GM23248 (cell line): ENCODE measurements at places on chromosomes 12 and 14.

DNA sequence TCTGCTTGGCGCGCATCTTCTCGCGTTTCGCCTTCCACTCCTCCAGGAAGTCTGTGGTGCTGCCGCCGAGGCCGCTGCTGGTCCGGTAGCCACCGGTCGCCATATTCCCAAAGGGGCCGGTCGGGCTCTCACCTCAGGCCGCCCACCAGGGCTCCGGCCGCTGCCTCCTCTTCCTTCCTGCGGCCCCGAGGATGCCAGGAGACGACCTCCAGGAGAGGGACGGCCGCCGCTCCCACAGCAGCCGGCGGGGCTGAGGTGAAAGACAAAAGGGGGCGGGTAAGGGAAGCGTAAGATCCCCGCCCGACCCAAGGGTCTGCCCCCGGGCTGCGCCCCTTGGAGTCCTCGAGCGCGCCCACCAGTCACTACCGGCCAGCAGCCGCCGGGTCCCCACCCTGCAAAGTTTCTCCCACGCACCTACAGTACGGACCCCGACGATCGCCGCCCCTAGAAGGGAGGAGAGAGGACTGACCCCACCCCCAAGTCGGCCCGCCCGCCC, 574 bp downstream of the PAWR start:
- DNase-seq, result peak; percentile 66

GRCh38 chr12:49702676-49703215, 4.5 kb downstream of the FMNL3 start:
- DNase-seq, result no peak

- peak; percentile 58 for DNase-seq
These were observed 27.5 kb upstream of the OR6J1 start for GRCh38 chr14:22671622-22672021.

- no peak for DNase-seq
These were observed 11.5 kb upstream of the RASSF3 start for GRCh38 chr12:64598831-64599230.

DNA sequence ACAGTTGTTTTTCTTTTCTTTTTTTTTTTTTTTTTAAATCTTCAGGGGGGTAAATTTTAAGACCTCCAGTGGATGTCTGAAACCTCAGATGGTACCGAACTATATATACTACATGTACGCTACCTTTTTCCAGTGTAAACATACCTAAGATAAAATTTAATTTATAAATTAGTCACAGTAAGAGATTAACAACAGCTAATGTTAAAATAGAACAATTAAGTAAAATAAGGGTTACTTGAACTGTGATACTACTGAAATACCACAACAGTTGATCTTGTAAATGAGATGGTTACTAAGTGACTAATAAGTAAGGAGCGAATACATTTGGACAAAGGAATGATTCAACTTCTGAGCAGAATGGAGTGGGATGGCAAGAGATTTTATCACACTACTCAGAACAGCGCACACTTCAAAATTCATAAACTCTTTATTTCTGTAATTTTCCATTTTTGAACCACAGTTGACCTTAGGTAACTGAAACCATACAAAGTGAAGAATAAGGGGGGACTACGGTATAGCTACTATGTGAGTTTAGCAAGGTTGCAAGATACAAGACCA, 80.5 kb upstream of the PCED1B start:
- DNase-seq, result peak; percentile 90

DNA sequence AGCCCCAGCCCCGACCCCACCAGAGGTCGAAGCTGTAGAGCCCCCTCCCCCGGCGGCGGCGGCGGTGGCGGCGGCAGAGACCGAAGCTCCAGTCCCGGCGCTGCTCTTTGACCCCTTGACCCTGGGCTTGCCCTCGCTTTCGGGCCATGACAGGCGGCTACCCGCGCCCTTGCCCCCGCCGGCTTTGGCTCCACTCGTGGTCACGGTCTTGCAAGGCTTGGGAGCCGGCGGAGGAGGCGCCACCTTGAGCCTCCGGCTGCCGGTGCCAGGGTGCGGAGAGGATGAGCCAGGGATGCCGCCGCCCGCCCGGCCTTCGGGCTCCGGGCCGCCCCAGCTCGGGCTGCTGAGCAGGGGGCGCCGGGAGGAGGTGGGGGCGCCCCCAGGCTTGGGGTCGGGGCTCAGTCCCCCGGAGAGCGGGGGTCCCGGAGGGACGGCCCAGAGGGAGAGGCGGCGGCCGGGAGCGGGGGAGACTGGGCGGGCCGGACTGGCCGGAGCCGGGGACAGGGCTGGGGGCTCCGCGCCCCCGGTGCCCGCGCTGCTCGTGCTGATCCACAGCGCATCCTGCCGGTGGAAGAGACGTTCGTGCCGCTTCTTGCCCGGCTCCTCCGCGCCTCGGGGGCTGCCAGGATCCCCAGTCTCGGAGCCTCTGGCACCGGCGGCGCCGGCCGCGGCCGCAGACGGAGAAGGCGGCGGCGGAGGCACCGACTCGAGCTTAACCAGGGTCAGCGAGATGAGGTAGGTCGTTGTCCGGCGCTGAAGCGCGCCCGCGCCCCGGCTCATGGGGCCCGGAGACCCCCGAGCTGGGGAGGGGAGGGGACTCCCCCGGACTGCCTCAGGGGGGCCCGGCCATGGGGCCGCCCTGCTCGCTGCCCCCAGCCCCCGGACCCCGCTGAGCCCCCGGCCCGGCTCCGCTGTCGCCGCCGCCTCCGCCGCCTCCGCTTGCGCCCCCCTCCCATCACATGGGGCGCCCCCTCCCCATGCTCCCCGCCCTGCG, 778 bp downstream of the AGAP2 start:
- peak; percentile 67 for DNase-seq

- DNase-seq, result peak; percentile 47
These were observed 475 bp upstream of the PCNX1 start for GRCh38 chr14:70906793-70907175.

GRCh38 chr12:54680374-54680773, 32.2 kb upstream of the DCD start:
- DNase-seq, result peak; percentile 17

GRCh38 chr12:42145552-42146215, 1.0 kb upstream of the GXYLT1 start:
- DNase-seq, result no peak

GRCh38 chr14:56205881-56206280, 87.7 kb downstream of the PELI2 start:
- no peak for DNase-seq

- DNase-seq, result no peak
These were observed 104.0 kb downstream of the CCDC91 start for GRCh38 chr12:28294300-28294699.

GRCh38 chr12:83843541-83843940, 1069.1 kb downstream of the SLC6A15 start:
- no peak for DNase-seq

DNA sequence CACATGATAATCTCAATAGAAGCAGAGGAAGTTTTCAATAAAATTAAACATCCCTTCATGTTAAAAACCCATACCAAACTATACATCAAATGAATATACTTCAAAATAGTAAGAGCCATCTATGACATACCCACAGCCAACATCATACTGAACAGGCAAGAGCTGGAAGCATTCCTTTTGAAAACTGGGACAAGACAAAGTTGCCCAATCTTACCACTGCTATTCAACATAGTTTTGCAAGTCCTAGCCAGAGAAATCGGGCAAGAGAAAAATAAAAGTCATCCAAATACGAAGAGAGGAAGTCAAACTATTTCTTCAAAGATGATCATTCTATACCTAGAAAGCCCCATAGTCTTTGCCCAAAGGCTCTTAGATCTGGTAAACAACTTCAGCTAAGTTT, 454.7 kb upstream of the PRICKLE1 start:
- peak; percentile 68 for DNase-seq

DNA sequence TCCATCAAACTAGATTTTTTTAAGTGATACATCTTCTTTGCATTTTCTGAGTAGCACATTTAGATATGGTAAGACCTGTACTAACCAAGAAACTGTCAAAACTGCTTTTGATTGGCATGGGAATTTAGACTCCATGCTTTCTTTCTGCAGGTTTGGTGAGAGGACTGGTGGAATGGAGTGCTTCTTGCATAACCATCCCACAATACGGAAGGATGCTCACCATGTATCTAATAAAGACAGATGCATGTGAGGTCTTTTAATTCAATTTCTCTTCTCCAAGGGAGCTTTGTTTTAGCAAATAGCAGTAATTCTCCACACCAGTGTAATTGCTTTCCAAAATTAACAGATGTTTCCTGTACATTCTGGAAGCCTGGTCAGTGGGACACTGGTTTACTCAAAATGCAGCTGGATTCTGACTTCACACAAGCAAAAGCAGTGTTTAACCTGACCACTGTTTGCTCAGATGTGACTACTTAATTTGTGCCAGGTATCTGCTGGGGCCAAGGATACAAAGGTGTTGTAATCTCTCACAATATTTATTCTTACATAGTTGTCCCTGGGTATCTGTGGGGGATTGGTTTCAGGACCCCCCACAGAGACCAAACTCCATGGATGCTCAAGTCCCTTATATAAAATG, 26.1 kb downstream of the FGD6 start:
- no peak for DNase-seq

- peak; percentile 22 for DNase-seq
These were observed 19.3 kb downstream of the MMAB start for GRCh38 chr12:109553906-109554500.

- peak; percentile 92 for DNase-seq
These were observed 22.7 kb upstream of the EID3 start for GRCh38 chr12:104280717-104281458.

DNA sequence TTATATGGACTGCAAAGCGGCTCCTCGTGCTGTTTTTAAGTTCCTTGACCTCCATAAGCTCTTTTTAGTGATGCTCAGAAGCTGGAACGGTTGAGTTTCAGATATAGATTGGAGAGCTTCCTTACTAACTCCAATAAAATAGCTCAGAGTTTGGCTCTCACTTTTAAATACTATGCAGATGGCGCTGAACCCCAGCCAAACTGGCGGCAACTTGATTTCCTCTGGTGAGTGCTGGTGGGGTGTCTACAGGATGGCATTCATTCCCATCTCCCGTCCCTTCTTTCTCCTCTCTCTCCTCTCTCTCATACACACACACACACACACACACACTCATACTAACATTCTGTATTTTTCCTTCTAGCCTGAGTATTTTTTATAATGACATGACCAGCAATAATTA, 346.3 kb downstream of the ETNK1 start:
- DNase-seq, result peak; percentile 11

- DNase-seq, result peak; percentile 67
These were observed 29.4 kb downstream of the ITPR2 start for GRCh38 chr12:26803552-26803951.

DNA sequence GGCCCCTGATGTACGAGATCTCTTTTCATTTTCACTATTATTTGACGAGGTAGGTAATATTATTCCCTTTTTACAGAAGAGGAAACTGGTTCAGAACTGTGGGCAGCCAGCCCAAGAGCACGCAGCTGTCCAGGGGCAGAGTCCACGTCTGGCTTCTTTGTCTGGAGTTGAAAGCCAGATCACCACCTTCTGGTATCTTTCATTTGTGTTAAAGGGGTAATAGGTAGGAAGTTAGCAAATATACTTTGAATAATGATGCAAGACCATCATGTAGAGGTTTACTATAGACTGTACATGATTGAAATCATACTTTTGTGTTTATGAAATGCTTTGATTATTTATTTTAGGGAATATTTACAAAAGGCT, 144.1 kb upstream of the AMIGO2 start:
- DNase-seq, result no peak

- no peak for DNase-seq
These were observed 315.9 kb downstream of the NRXN3 start for GRCh38 chr14:78486081-78486480.

- no peak for DNase-seq
These were observed 185.6 kb downstream of the ALG10 start for GRCh38 chr12:34207858-34208257.

DNA sequence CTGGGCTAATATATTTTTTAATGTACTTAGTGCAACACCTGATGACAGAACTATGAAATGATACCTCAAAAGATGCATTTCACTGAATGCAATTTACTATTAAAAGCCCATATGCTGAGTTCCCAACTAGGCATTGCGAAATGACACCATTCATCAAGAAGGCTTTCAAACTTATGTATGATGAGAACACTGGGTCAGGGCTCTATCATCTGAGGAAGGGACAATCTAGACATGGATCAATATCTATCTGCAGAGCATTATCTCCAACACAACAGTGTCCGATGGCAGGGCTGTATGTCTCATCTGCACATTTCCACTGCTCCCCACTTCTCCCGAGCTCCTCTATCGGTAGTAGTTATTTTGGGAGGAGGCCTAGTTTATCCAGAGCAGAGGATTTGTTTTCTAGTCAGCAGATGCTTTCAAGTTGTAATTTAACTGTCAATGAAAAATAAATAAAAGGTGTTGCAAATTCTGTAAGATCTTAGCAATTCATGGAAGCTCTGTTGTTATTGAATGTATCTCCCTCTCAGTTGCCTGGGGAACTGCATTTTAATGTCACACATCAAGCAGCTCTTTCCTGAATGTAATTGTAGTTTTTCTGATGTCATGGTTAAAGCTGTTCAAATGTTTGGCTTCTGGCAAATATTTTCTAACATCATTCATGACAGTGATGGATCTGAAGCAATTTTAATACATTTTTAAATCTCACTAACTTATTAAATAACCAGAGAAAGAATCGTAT, 7.4 kb upstream of the GCH1 start:
- no peak for DNase-seq

GRCh38 chr12:94308612-94309011, 151.1 kb downstream of the CEP83 start:
- no peak for DNase-seq

DNA sequence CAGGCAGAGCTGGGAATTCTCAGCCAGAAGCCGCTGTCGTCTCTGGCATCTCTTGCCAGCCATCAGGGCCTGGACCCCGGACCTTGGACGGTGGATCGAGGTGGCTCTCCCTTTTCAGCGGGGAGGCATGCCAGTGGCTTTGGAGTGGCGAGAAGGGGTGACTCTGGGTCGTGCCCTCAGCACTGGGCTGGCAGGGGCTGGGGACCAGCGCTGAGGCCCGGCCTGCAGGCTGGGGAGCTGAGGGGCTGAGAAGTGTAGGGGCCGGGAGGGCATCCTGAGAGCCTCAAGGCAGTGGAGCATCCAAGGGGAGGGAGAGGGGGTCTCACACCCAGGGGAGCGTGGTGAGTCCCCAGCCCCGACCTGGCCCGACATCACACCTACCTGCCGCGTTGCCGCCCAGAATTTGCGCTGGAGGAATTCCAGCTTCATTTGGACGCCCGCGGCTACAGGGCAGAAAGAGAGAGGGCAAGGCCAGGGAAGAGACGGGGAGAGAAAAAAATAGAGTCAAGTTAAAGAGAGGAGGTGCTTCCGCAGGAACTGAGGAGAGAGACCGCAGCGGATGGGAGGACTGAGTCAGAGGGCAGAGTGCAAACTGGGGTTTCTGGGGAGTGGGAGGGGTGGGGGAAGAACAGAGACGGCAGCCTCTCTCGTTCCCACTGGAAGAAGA, 9.0 kb upstream of the LRTM2 start:
- DNase-seq, result no peak

GRCh38 chr14:20772650-20773049, 4.4 kb downstream of the EDDM3B start:
- DNase-seq, result no peak

- peak; percentile 83 for DNase-seq
These were observed 29.9 kb downstream of the HSPB8 start for GRCh38 chr12:119208626-119209061.

GRCh38 chr14:104976198-104977007, 1.8 kb downstream of the AHNAK2 start:
- DNase-seq, result peak; percentile 88

- DNase-seq, result no peak
These were observed 917.7 kb downstream of the DIO2 start for GRCh38 chr14:79293482-79294177.

GRCh38 chr12:53046655-53047220, 3.1 kb upstream of the TNS2 start:
- peak; percentile 89 for DNase-seq
